ENCODE measurements at places on chromosomes 3 and 15.

- DNase-seq, result no peak
These were observed 36.1 kb downstream of the RAB6B start for GRCh38 chr3:133859381-133860234.

DNA sequence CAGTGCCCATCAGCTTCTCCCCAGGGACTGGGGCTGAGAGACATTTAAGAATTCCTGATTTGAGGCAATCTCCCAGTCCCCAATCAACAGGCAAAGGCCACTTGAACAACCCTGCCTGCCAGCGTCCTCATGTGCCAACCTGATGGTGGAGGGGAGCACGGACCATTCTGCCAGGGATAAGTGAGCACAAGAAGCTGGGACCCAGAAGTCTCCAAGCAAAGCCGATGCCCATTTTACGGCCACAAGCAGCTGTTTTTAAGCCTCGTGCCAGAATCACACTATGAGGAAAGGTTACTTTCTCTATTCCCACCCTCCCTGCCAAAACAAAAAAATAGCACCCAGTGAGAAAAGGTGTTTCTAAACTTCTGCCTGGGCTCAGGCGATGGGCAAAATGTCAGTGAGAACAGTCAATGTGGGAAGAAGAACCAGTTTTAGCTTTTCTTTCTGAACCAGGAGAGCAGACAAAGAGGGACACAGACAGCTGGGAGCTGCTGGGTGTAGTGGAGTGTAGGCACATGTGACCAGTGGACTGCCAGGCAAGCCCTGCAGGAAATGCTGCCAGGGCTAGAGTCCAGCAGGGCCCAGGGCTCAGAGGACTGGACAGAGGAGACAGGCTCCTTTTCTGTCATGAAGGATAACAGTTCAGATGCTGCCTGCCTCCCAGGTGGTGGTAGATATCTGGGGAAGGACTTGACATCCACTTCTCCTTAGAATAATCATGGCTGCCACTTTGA is 57.7 kb downstream of the ATP2B2 start:
- no peak for DNase-seq

DNA sequence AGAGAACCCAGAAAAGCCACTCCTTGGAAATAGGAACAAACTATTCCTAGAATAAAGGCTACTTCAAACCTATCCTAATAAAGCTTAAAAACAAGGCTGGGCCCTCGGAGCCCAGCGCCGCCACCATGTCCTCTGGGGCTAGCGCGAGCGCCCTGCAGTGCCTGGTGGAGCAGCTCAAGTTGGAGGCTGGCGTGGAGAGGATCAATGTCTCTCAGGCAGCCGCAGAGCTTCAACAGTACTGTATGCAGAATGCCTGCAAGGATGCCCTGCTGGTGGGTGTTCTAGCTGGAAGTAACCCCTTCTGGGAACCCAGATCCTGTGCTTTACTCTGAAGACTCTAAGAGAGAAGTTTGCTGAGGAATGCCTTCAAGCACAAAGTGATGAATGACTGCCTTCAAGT is 63.2 kb downstream of the ADAM10 start:
- no peak for DNase-seq

DNA sequence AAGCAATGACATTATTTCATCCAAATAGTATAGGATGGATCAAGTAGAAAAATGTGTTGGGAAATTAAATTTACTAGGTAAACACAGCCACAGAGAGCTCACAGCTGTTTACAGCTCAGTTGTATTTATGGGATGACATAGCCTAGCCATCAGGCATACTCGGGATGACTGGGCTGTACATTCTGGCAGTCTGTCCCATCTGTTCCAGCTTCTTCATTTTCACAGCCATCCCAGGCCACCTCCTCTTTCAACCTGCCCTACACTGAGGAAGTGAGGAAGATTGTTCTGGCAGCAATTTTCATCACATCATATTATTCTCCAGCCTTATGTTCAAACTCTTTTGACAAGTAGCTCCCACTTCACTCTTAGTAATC is 98.4 kb upstream of the PFN2 start:
- no peak for DNase-seq

DNA sequence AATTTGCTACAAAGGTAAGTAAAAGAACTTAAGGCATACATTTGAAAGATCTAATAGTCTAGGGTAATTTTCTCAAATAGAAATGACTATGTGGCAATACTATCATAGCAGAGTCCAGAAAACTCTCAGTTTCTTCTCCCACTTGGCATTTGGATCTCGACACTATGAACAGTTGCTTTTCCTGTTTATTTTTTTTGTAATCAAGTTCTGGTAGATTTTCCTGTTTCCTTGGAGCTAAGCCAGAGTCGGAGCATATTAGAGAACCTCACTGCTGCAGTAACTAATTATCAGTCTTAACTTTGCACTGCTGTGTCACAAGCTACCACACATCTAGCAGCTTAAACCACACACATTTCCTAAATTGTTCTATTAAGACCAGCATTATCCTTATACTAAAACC is 44.9 kb upstream of the ZNF385D start:
- no peak for DNase-seq

- no peak for DNase-seq
These were observed 21.9 kb downstream of the GABRA5 start for GRCh38 chr15:26888761-26889160.

DNA sequence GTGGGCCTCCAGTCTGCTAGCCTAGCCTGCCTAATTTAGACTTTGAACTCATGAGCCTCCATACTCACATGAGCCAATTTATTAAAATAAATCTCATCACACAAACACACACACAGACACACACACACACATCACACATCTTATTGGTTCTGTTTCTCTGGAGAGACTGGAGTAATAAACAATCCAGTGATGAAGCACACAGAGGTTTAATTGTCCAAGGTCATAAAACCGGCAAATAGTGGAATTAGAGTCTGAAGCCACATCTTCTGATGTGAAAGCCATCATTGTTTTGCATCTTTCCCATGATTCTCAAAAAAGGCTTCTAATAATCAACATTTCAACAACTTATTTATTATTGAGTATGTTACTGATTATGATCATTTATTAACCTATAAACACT is 249.4 kb upstream of the KCNH8 start:
- DNase-seq, result no peak

- no peak for DNase-seq
These were observed 146.6 kb downstream of the CHSY1 start for GRCh38 chr15:101105059-101105891.

GRCh38 chr15:38479266-38479665 is 25.3 kb downstream of the FAM98B start:
- no peak for DNase-seq

GRCh38 chr3:23836536-23837230 is 30.9 kb downstream of the UBE2E1 start:
- DNase-seq, result no peak

DNA sequence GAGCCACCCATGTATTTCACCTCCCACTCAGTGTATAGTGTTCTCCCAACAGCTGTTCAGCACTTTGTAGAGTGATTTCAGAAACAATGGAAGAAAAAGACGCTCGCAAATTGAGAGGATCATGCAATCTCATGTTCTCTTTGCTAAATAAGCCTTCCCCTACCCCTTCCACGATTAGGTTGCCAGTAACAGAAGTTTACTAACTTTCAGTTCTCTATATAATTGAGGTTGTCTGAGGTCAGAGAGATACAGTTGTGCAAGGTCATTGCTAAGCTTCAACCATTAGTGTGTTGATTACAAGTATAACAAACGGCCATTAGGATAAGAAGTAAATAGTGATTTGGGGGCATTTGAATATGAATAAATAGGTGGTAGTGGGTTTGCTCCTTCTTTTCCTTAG is 99.6 kb downstream of the TUSC7 start:
- DNase-seq, result no peak

GRCh38 chr15:34726406-34727100 is 28.2 kb downstream of the GJD2 start:
- no peak for DNase-seq

DNA sequence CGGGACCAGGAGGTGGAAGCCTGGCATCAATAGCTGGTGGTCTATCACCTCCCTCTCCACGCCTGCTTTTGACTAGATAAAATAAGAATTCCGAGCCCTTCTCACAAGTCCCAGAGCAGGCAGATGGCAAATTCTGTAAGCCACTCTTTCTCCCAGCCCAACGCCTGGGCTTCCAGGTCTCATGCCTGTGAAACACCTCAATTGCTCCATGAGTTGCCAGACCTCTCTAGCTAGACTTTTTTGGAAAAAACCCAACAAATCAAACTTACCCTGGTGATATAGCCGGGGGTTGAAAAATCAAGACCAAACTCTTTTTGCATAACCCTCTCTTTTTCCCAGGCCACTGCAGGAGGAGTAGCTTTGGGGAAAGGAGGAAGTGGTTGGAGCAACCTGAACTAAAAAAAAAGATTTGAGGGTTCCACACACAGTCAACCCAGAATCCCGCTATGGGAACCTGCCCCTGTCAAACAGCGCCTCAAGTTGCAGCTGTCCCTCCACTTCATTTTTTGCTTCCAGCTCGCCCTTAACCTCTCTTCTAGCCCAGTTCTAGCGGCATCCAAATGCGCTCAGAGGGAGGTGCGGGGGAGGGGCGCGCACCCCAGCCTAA is 7.0 kb downstream of the BHLHE40 start:
- no peak for DNase-seq

GRCh38 chr3:116103868-116104530 is 341.3 kb downstream of the LSAMP start:
- DNase-seq, result no peak

DNA sequence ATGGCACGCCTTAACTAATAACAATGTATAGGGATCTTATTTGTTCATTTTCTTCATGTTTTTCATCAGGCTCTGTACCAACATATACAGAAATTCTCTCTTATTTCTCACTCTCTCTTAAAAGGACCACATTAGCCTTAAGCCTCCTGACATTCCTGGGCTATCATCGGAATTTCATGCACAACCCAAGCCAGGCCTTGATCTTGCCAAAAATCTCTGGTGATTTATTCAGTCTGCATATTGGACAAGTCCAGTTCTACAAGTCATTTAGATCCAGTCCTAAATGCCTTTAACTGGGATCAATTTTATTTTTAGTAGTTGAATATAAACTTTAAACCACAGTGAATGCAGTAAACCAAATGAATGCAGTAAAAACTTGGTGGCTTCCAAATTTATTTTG is 385.4 kb downstream of the MECOM start:
- DNase-seq, result no peak

GRCh38 chr15:72078887-72079286 is 39.1 kb downstream of the MYO9A start:
- no peak for DNase-seq

DNA sequence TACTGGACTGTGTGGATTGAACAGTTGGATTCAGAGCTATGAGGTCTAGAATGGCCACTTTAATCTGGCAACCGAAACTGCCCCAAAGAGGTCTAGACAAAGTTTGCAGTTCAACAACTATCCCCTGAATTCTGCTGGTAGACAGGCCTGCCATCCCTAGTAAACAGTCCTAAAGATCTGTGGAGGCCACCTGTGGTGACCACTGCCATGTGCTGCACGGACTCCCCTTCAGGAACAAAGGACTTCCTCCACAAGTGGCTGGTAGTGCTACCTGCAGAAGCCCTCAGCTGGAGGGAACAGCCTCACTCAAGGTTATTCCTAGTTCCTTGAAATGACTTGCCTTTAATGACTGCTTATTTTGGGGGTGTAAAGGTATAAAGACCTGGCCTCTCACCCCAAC is 6.1 kb downstream of the TNFAIP8L3 start:
- DNase-seq, result no peak

- DNase-seq, result no peak
These were observed 217.6 kb downstream of the KBTBD8 start for GRCh38 chr3:67215690-67216089.

DNA sequence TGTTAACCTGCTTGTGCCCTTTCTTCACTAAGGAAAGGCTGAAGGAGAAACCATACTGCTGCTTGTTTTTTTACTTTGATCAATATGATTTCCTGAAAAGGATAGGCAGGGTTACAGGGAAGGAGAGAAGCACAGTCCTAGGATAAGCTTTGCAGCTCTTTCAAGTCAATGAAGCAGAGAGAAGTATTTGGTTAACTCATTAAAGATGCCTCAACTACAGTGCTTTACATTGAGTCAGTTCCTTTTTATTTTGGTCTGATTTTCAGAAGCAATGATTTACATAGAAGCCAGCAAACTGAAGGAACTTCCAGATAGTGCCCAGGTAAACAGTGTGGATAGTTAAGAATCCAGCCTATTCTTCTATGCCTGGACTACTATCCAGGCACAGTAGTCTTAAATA is 64.8 kb downstream of the ARIH1 start:
- no peak for DNase-seq

GRCh38 chr3:87196879-87197278 is 30.2 kb upstream of the CHMP2B start:
- no peak for DNase-seq

GRCh38 chr3:41200669-41201021 is 1.3 kb downstream of the CTNNB1 start:
- DNase-seq, result no peak

- no peak for DNase-seq
These were observed 8.4 kb downstream of the STT3B start for GRCh38 chr3:31541089-31541488.

DNA sequence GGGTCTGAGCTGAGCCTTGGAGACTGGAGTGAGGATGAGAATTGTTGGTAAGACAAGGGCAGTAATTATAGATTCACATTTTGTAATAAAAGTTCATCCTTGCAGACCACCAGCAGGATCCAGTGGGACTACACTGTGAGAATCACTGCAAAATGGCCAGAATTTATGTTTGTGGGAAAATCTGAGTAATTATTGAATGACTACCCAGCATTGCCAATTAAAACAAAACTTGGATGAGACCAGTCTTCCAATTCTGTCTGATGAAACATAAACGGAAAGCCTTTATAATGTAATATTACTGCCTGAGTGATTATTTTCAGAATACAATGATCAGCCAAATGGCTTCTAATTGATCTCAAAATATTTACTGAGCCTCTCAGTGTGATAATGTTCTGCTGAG is 323.3 kb upstream of the C2CD4B start:
- no peak for DNase-seq

GRCh38 chr3:101888653-101889052 is 39.3 kb downstream of the NFKBIZ start:
- no peak for DNase-seq

All from CD4-positive, alpha-beta T cell (primary cell).